ENCODE measurements at places on chromosomes 2 and 18.

- H3K27ac ChIP-seq = no peak overlapping the region
- H3K4me1 ChIP-seq = no peaks in the 10 kb centered on the region
- DNase-seq = peak; percentile 28
These were observed 81.5 kb upstream of the COL3A1 start for GRCh38 chr2:188892636-188893035.

DNA sequence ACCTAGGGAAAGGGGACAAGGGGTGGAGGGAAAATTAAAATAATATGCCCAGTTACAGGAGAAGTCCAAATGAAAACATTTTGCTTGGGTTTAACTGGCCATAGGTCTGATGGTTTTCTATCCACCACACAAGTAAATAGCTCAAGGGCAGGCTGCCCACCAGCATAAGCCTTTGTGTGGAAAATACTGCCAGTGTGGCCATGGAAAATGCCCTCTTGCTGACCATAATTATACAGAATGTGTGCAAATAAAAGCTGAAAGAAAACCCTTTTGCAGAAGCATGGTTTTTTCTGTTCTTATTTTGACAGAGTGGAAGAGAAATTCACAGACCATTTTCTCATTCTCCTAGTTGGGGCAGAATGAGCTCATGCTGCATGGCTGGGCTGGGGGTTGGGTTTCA lies 111.3 kb upstream of the SIX2 start:
- no peaks in the 10 kb centered on the region for H3K4me1 ChIP-seq
- H3K36me3 ChIP-seq = no peaks in the 10 kb centered on the region
- H3K27me3 ChIP-seq = no peaks in the 10 kb centered on the region
- H3K4me3 ChIP-seq = no peak overlapping the region
- no peak for DNase-seq

GRCh38 chr2:128809259-128809636 lies 490.6 kb upstream of the HS6ST1 start:
- no peaks in the 10 kb centered on the region for H3K27me3 ChIP-seq
- no peak overlapping the region for H3K4me3 ChIP-seq
- H3K27ac ChIP-seq = no peak overlapping the region
- no peak for DNase-seq
- no peaks in the 10 kb centered on the region for H3K36me3 ChIP-seq
- no peaks in the 10 kb centered on the region for H3K4me1 ChIP-seq

DNA sequence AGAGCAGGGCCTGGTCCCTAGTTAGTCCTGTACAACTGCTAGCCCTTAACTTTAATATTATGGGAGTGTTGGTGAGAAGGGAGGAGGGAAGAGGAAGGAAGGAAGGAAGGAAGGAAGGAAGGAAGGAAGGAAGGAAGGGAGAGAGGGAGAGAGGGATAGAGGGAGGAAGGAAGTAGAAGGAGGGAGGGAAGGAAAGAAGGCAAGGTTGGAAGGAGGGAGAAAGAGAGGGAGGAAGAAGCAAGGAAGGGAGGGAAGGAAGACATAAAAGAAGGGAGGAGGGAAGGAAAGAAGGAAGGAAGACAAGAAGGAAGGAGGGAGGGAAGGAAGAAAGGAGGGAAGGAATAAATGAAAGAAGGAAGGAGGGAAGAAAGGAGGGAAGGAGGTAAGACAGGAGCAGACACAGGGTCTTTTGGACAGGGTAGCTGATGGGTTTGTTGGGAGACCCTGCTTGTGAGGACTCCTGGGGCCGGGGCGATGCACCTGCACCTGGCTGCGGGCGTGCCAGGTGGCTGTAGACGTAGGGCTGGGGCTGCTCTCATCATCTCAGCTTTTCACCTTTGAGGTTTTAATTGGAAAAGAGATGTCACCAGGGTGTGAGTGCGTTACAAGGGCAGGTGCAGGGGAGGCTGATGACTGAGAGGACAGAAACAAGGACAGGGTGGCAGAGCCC lies 5.9 kb upstream of the POMC start:
- H3K4me1 ChIP-seq = no peaks in the 10 kb centered on the region
- DNase-seq = no peak
- no peaks in the 10 kb centered on the region for H3K36me3 ChIP-seq
- H3K27ac ChIP-seq = no peak overlapping the region
- H3K4me3 ChIP-seq = no peak overlapping the region
- peaks cover 6% of the 10 kb centered on the region for H3K27me3 ChIP-seq
